ENCODE measurements at places on chromosomes 3 and 15. TPM values are rescaled to one million over a fixed set of nuclear protein-coding genes. Genes with fewer than 3 reads are reported as not detected.
A peak's percentile ranks its signal among the peaks of the same experiment; 100 is the strongest.

The SH3GL3 gene
- 0.15 TPM for total RNA-seq

DNA sequence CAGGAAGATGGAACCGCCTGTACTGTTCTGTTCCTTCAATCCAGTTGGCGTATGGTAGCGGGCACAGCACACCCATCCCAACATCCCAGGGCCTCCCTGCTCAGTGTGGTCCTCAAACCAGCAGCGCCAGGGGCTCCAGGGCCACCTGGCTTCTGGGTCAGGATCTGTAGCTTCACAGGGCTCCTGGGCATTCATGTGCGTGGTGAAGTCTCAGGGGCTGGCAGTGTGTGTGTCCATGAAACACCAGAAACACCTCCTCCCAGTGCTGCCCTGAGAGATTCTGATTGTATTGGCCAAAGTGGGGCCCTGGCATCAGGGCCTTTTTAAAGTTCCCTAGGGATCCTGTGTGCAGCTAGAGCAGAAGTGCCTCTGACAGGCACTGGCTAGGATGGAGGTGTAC lies 42.1 kb downstream of the ABTB1 start:
- DNase-seq = no peak

DNA sequence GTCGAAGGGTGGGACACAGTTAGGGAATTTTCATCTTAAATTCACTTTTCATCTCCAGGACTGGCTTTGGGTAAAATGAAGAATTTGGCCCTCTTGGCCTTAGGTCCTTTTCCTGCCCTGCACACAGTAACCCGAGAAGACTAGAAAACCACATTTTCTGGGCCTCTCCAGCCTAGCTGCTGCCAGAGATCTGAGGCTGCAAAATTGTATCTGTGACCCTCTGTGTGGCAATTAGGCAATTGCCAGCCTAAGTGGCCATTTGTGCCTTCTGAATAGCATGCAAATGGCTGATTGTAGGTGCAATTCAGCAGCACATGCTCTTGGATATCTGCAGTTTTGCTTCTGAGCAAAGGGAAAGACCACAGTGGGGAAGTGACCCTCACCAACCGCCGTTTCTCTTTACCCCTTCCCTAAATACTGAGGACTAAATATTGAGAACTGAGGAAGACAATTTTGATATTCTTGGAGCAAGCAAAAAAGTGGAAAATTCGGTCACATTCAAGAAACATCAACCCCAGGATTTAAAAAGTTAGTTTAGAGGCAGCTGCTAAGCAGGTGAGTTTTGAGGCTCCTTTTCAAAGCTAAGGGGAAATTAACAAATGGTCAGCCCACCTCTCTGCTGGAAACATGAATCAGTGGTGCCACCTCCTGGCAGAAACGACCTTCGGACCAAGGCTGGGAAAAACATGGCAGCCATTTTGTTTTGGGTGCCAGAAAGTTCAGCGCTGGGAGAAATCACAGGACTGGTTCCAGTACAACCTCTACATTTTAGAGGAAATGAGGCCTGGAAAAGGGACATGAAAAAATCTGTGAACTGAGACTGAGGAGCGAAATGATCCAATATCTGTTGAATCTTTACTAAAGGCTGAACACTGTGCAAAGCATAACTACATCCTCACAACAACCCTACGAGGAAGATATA lies 56.6 kb upstream of the PRTG start:
- DNase-seq = peak; percentile 52

GRCh38 chr15:101394056-101394630 lies 95.4 kb downstream of the PCSK6 start:
- no peak for DNase-seq

- DNase-seq = no peak
Measured at GRCh38 chr3:55984626-55985025, 483.6 kb downstream of the ERC2 start.

DNA sequence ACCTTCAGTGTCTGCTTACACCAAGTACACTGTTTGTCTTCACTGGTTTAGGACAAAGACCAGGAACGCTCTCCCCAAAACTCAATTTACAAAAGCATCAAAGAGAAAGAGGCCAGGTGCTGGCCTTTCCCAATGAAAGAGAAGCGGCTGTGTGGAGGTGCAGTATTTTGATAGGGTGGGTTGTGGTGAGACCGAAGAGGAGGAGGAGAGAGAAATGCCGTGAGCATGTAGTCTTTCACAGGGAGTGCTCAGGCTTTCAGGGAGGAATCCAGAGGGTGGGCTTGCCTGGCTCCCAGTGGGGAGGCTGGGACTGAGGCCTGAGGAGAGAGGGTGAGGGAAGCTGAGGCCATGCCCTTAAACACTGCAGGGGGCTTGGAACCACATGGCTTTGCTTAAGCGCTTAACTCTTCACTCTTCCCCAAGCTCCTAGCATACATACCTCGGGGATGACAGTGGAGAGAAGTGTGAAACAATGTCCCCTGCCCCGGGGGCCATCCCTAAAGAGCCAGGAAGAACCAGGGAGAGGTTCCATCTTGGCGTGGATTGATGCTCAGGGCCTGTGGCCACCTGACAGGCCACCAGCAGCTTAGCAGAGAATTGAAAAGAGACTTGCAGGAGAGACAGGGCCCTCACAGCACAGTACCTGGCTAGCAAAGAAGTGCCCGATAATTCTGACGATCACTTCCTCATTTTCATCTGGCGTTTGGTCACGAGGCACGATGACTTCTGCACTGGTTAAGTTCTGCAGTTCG lies 60.5 kb downstream of the SENP2 start:
- DNase-seq = no peak
